Calu3 (cell line): ENCODE measurements at places on chromosomes 16 and 17. TPM values are rescaled to one million over a fixed set of nuclear protein-coding genes. Genes with fewer than 3 reads are reported as not detected.

Gene CDH16
- total RNA-seq: not detected in 2 replicates

Gene SCGB1C2
- total RNA-seq: not detected in 2 replicates

Gene SEZ6
- not detected in 2 replicates for total RNA-seq

Gene ZNF785
- total RNA-seq: 22.2 and 22.9 TPM in 2 replicates

GRCh38 chr16:10831894-10832886 is 13.6 kb upstream of the TVP23A start:
- H3K4me1 ChIP-seq: peaks cover 21% of the 10 kb centered on the region
- H3K36me3 ChIP-seq: peaks cover 5% of the 10 kb centered on the region
- no peak overlapping the region for H3K4me3 ChIP-seq
- no peak overlapping the region for H3K27ac ChIP-seq

- H3K27me3 ChIP-seq: peaks cover 100% of the 10 kb centered on the region
- H3K36me3 ChIP-seq: no peaks in the 10 kb centered on the region
- H3K27ac ChIP-seq: no peak overlapping the region
- DNase-seq: no peak
These were observed 156.9 kb downstream of the C16orf78 start for GRCh38 chr16:49530427-49530970.

- H3K4me1 ChIP-seq: peaks cover 34% of the 10 kb centered on the region
- H3K27ac ChIP-seq: peak overlapping the region; percentile 94
- H3K4me3 ChIP-seq: peak overlapping the region; percentile 88
- peaks cover 59% of the 10 kb centered on the region for H3K36me3 ChIP-seq
- no peak for DNase-seq
These were observed 527 bp upstream of the UBE2Z start for GRCh38 chr17:48907713-48908046.

- H3K4me1 ChIP-seq: peaks cover 7% of the 10 kb centered on the region
- peak; percentile 44 for DNase-seq
- peak overlapping the region; percentile 63 for H3K27ac ChIP-seq
These were observed 8.4 kb downstream of the FSCN2 start for GRCh38 chr17:81536299-81537290.

DNA sequence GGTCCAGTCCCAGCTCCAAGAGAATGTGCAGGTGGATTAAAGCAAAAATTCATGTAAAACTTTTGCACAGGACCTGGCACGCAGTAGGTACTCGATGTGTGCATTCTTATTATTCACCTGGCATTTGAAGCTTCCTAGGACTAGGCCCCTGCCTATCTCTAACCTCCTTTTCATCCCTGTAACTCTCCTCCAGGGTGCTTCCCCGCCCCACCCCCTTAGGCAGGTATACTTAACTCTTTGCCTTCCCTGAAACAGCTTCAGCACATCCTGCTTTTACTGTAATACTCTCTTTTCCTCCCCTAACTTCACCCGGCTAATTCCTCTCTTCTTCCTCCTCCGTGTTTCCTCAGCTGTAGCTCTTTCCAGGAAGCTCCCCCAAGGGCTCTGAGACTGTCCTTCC is 54.8 kb downstream of the CDK5R1 start:
- no peak for DNase-seq
- no peak overlapping the region for H3K27ac ChIP-seq
- no peaks in the 10 kb centered on the region for H3K4me1 ChIP-seq
- no peaks in the 10 kb centered on the region for H3K36me3 ChIP-seq
- no peak overlapping the region for H3K4me3 ChIP-seq

GRCh38 chr16:85696781-85697180 is 8.0 kb upstream of the GINS2 start:
- no peaks in the 10 kb centered on the region for H3K4me1 ChIP-seq
- DNase-seq: no peak
- no peak overlapping the region for H3K27ac ChIP-seq
- no peak overlapping the region for H3K4me3 ChIP-seq
- no peaks in the 10 kb centered on the region for H3K36me3 ChIP-seq

DNA sequence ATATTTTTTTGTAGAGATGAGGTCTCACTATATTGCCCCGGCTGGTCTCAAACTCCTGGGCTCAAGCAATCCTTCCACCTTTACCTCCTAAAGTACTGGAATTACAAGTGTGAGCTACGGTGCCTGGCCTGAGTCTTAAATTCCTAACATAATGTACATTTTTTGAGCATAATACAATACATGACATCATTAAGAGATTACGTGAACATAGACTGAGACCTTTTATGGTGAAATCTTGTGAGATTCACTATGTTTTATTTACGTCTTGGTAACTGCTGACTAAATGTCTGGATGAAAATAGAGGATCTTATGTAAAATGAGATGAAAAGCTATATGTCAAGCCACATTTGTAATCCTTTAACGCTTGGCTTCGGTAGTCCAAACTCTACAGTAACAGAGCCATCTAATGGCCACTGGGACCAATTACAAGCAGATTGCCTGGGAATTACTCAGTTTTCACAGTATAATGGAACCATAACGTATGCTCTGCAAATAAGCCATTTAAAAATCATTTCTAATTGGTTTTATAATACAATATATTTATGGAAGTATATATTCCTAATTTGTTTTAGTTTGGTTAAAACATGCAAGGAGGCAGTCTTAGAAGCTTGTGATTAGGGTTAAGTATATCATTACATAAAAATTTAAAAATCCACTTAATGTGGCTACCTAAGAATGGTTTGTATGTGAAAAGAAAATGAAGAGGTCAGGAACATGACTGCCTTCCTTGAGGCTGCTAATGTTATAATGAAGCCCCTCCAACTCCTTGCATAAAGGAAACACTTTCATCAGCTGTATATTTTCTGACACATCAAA is 8.1 kb upstream of the EFCAB13 start:
- peak; percentile 56 for DNase-seq
- H3K4me3 ChIP-seq: no peak overlapping the region
- no peaks in the 10 kb centered on the region for H3K36me3 ChIP-seq
- H3K4me1 ChIP-seq: peaks cover 18% of the 10 kb centered on the region

DNA sequence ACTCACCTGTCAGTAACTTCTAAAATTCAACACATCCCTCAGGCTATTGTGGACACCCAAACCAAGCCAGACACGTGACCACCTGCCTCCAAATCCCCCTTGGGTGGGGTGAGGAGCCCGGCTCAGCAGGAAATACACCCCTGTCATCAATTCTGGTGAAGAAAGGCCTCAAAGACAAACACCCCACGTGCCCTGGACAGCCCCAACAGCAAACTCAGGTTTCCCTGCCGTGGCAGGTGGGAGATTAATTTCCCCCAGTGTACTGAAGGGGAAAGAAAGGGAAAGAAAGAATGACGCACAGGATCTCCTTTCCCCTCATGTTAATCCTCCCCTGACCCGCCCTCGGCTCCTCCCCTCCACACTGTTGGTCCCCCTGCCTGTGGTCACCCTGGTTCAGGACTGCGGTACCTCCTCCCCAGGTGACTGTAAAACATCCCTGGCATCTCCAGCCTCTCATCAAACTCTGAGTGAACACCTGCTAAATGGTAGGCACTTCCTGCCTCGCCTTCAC is 98.3 kb downstream of the ZNF423 start:
- H3K36me3 ChIP-seq: no peaks in the 10 kb centered on the region
- DNase-seq: no peak
- no peak overlapping the region for H3K4me3 ChIP-seq
- H3K27ac ChIP-seq: no peak overlapping the region
- H3K27me3 ChIP-seq: peaks cover 100% of the 10 kb centered on the region

DNA sequence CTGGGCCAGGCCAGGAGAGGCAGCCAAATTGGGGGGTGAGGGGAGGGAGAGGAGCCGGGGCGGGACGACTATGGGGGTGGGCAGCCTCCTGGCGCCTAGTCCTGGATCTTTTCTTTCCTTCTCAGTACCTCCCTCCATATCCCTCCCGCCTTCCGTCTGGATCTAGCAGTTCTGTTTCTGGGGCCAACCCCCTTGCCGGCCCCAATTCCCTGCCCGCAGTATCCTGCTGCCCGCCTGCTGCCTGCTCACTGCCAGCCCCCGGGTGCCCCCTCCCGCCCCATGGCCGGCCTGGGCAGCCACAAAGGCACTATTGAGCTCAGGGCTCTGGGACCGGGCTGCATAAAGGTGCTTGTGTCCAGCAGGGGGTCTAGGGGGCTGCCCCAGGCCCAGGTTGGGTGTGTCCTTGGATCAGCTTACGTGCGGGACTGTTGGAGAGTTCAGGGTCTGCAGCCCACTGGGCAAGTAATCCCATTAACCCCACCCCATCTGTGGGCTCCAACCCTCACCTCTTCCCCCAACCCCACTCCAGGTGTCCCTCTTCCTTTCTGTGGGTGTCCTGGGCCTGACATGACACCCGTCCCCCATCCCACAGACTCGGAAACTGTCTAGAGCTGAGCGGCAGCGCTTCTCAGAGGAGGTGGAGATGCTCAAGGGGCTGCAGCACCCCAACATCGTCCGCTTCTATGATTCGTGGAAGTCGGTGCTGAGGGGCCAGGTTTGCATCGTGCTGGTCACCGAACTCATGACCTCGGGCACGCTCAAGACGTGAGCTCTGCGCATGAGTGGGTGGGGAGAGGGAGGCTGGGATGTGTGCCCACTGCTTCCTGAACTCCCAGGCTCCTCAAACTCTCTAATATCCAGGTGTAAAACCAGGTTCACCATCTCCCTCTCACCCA is 2.0 kb downstream of the WNK4 start:
- H3K4me3 ChIP-seq: no peak overlapping the region
- no peak for DNase-seq
- H3K27me3 ChIP-seq: peaks cover 64% of the 10 kb centered on the region
- peaks cover 9% of the 10 kb centered on the region for H3K4me1 ChIP-seq

GRCh38 chr17:79045842-79046196 is 21.9 kb downstream of the C1QTNF1 start:
- peaks cover 75% of the 10 kb centered on the region for H3K27me3 ChIP-seq
- DNase-seq: peak; percentile 84
- H3K36me3 ChIP-seq: peaks cover 23% of the 10 kb centered on the region
- H3K4me1 ChIP-seq: peaks cover 27% of the 10 kb centered on the region
- H3K27ac ChIP-seq: no peak overlapping the region
